Iris pigment epithelial cell (primary cell): ENCODE measurements at places on chromosomes 2 and 18.

DNA sequence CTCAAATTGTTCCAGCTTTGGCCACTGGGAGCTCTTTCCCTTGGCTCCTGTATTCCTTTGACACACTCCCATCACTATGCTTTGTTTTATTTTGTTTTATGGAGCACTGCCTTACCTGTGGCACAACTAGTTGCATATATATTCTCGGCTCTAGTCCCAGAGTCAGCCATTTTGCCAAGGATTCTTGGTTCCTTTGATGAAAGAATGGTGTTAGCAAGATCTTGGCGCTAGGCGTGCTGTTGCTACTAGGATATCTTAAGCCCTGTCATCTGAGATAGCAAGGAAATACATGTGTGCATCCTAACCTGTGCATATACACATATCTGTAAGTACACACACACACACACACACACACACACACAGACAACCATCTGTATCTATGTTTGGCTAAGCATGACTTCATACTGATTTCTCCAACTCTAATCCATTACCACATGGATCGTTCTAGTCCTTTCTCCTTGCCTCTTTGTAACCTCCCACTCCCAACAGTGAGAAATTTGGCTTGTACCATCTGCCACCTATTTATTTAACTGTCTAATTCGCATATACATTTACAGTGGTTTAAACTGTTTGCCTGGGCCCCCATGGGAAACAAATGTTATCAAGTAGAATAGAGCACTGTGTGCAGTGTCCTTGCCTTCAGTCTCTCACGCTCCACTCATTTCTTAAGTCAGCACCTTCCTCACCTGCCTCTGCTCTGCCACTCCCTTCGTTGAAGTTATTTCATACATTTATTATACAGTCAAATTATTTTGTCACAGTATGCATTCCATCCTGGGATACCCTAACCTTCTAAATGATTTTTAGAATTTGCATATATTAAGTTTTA, 137.5 kb upstream of the MAP3K20 start:
- no peak for DNase-seq

DNA sequence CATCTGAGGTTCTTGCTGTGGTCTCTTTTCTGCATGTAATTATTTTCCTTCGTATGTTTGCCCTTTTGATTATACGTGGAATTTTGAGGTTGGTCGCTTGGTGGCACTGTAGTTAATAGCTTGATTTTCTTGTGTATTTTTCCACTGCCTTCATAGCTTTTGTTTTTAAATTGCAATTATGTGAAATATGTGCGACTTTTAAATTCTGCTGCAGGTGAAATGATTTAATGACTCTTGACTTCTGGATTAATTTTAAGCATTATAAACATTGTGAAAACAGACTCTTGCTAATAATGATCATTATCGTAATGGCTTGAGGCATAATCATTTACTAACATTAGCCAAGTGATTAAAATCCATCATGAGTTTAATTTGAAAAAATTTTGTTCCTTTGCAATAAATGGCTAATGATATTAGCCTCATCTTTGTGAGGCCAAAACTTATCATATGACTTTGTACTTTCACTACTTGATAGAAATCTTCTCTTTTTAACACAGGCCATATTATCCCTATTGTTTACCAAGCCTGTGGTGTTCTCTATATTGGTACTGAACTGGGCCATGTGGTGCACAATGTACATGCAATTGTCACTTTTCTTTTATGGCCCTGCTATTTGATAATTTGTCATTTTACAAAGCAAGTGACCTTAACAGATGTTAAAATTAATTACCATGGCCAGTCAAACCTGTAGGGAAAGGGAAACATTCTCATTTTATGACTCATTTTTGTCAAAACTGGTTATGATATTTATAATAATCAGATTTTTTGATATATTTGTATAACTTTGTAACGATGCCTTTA, 62.8 kb upstream of the NEUROD1 start:
- DNase-seq: peak; percentile 67

GRCh38 chr2:224922142-224922727, 120.0 kb downstream of the DOCK10 start:
- DNase-seq: peak; percentile 56

DNA sequence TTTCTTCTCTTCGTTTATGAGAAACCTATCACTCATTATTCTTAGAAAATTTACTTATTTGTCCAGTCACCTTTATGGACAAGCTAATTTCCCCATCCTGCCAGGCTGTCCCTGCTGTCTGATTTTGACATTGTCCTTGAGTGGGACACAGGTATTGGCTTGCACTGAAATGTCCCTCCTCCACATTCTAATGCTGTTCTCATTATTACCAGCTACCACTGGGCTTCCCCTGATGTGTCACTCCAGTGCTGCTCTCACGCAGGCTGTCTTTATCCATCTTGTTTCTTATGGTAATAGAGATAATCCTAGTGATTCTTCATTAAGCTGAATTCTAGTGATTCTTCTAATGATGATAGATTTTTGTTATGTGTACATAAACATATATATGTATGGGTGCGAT, 48.1 kb upstream of the RBMS1 start:
- no peak for DNase-seq

- no peak for DNase-seq
Measured at GRCh38 chr2:150276737-150277136, 210.7 kb downstream of the RND3 start.
